Omental fat pad (tissue), 4 donors: ENCODE measurements at places on chromosomes 7 and 10.

DNA sequence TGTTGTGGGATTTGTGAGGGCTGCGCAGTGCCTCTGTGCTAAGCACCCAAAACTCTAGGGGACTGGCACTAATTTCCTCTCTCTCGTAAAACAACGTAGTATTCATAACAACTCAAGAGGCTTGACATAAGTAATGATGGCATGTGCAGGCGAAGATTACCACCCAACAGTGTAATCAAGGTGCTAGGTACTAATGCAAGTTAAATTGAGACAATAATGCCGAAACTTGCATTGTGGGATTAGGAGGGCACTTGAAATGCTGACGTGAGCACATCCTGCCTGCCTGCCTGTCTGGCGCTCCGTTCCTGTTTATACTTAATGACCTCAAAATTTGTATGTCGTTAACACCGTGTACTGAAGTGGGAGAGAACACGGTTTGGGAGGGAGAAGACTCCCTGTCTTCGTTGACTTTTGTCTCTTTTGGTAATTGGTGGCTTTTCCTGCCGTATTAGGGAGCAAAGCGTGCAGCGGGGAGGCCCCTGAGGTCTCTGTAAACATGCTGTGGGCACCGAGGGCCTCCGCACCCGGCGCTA is 139.0 kb downstream of the MGMT start:
- no peak for DNase-seq

- no peak for DNase-seq
These were observed 299.9 kb upstream of the PITRM1 start for GRCh38 chr10:3472287-3473051.

- DNase-seq, result no peak
These were observed 235.0 kb upstream of the PTN start for GRCh38 chr7:137578541-137578940.

GRCh38 chr10:44911081-44911540 is at the start of gene TMEM72:
Gene TMEM72, plus strand, starts transcription at chr10:44911337. Its CDS starts 176 bp downstream, at chr10:44911513.
- DNase-seq, result no peak

DNA sequence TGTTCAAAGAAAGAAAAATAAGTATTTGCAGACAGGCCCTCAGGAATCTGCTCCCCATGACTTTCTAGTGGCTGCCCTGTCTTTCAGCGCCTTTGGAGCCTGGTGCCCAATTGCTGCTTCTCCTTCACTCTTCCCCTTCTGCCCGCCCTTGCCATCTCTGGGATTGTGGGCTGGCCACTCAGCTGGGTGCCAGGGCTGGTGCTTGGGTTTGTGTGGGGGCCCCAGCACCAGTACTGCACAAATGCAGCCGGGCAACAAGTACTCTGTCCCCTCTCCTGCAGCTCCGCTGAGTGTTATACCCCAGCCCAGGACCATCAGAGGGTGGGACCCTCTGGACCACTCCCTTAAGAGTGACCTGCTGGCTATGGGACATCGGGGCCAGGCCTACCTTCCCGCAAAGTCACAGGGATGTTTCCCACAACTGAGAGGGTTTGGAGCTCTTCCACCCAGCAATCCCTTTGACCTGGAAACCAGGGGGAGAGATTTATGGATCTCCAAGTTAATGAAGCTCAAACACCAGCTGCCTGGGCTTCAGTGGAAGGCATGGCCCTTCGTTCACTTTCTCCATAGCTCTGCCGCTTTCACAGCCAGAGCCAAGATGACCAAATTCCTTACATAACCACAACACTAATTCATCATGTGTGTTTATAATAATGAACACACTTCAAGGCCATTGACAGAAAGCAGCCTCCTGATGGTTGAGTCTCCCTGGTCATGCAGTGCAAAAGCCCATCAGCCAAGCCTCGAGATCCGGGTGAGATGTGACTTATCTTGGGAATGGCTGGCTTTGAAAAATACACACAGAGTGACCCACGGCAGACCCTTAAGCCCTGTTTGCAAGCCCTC is 313.9 kb upstream of the ZNF32 start:
- DNase-seq, result no peak

- no peak for DNase-seq
These were observed 28.5 kb downstream of the CHCHD3 start for GRCh38 chr7:133053321-133053891.
